ENCODE measurements at places on chromosomes 4 and X.

- no peak for DNase-seq
Observed at GRCh38 chr4:23233596-23233995, 540.9 kb downstream of the GBA3 start.

DNA sequence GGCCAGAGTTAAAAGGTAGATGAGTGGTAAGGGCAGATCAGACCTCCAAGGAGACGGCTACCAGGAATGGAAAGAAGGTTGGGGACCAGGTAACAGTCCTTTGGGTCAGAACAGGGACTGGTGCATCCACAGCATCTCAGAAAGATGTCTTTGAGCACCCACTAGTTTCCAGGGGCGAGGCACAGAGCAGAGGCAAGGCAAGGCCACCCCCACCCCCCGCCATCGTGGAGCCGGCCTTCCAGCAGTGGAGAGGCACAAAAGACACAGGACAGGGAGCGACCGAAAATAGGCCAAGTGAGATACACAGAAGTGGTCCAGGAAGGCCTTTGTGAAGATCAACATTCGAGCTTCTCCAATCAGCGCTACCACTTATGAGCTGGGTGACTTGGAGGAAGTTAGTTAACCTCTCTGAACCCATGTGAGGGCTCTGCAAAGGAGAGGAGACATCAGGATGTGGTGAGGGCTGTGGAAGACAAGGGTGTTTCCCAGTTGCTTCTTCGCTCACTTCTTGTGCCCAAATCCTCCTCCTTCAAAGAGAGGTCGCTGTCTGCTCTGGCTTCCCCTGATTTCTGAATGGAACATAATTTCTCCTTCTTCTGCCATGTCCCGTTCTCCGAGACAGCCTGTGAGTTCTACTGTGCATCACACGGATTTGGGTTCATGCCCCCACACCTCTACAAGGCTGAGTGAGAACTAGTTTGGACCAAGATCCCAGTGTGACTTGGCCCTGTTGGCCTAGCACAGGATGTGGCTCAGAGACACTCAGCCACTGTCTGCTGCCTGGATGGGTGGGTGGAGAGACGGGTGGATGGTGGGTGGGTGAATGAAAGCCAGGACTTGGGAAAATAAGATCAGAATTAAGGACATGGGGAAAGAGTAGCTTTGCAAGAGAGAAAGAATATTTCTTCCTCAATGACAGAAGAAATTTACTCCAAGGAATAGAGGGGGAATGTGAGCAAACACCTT lies 16.7 kb upstream of the MSX1 start:
- no peak for DNase-seq

DNA sequence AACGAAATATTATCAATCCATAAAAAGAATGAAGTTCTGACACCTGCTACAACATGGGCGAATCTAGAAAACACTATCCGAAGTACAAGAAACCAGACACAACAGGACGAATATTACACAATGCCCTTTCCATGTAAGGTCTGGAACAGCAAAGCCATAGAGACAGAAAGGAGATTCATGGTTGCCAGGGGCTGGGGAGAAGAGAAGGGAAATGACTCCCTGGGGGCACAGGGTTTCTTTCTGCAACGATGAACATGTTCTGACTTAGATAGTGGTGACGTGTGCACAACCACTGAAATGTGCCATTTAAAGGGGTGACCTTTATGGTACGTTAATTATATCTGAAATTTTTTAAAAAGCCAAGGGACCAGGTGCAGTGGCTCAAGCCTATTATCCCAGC lies 28.3 kb downstream of the GPR143 start:
- no peak for DNase-seq

- DNase-seq, result no peak
Observed at GRCh38 chr4:39466747-39467146, 7.9 kb downstream of the LIAS start.

- DNase-seq, result peak; percentile 16
Observed at GRCh38 chr4:110195561-110196205, 2.7 kb downstream of the ELOVL6 start.

DNA sequence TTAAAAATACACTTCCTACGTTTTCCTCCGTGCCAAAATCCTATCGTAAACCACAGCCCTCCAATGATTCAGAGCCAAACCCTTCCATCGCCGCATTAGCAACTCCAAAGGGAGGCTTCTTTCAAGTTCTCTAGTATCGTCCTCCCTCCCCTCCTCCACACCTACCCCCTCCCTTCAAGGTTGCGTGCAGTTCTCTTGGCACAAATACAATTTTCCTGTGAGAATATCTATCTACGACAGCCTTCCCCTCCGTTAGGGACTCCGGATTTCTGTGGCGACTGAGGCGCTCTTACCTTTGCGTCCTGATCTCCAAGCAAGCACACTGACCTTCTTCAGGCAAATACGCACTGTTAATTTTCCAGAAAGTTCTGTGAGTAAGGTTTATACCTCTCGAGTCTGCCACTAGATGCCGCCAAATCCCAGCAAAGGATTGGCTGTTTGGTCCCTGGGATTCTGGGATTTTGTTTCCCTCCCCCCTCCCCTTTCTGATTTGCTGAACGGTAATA lies 1.2 kb upstream of the MORF4L2 start:
- peak; percentile 91 for DNase-seq

DNA sequence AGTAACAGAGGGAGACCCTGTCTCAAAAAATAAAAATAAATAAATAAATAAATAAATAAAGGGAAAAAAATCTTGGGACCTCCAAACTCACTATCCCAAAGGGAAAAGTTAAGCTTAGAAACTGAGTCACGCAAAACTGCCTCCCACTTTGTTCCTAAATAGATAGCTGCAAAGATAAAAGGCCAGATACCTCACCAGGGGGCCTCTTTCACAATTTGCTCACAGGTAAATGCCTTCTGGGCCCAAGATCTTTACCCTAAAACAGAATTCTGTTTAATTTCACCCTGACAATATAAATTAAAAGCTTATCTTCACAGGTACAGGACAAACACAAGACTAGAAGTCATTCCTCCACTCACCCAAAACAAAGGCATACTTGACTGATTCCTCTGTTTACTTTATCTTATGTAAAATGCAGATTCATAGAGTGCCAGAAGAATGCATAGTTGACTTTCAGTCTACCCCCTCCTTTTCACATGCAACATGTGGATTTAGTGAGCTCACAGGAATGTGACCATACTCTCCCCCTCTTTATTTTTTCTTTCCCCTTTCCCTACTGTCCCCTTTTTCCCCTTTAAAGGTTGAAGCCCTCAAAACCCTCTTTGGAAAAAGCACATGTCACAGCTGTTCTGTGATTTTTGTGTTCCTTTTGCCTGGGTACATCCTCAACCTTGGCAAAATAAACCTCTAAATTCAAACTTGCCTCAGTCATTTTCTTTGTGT lies 23.4 kb downstream of the ELF2 start:
- DNase-seq, result no peak

DNA sequence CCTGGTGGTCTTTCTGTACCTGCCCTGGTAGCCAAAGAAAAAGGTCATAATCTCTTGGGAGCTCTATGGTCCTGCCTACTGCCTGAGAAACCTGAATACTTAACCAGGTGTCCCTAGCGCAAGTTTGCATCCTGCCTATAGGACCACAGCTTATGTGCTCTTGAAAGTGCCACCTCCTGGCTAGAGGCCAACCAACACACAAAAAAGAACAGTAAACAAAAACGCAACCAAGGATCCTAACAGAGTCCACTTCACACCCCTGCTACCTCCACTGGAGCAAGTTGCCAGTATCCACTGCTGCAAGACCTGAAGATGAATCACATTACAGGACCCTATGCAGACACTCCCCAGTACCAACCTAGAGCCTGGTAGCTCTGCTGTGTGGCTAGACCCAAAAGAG lies 103.2 kb upstream of the PABPC5 start:
- no peak for DNase-seq

- no peak for DNase-seq
Observed at GRCh38 chr4:126446917-126447316, 1132.2 kb downstream of the FAT4 start.

DNA sequence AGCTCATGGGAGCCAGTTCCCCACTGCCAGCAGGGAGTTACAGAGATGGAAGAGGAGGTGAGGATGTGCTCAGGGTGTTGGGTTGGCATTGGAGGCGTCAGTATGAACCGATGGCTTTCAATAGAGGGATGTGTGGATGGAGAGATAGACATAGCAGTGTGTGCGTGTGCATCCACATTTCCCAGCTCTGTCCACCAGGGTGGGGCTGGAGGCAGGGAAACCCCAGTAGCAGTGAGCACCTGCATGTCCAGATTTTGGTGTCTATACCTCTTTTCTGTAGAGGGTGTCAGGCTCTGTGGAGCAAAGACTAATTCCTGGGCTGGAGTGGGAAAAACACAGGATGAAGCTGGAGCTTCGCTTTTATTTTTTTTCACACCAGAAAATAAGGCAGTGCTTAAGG lies 37.2 kb upstream of the HGFAC start:
- no peak for DNase-seq

- DNase-seq, result no peak
Observed at GRCh38 chr4:742096-742741, 36.6 kb downstream of the PCGF3 start.

GRCh38 chrX:149830192-149830873 lies 48.6 kb downstream of the MAGEA9 start:
- no peak for DNase-seq

DNA sequence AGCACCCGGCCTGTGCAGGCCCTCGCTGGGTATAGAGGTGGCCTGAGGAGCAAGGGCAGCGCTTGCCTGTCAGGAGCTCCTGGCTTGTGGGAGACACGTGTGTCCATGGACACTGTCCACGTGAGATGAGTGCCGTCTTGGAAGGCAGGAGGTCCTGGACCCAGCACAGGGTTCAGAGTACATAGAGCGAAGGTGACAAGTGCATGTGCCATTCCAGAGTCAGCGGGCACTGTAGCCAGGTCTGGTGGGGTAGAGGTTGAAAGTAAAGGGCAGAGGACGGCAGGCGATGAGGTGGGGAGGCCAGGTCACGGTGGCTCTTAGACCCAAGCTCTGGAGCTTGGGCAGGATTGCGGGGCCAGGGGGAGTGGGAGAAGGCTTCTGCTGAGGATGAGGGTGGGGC lies 28.4 kb upstream of the TADA2B start:
- DNase-seq, result no peak

DNA sequence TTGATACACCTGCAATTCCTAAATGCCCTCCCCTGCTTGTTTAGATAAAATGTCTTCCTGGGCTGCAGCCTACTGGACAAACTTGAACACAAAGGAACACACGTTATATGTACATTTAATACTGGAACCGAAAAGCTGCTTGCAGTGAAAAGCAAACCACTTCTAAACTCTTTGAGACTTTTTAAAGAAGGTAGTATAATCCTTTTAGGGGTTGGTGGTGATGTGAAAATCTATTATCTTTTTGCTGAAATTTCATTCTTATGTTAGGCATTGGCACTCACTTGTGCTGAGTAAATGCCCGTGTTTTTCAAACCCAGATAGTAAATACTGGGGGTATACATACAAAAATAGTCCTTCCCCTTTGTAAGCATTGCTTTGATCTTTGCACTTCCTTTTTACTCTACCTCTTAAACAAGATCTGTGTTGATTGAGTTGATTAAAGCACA lies 2.2 kb downstream of the NFKB1 start:
- DNase-seq, result peak; percentile 27

- DNase-seq, result no peak
Observed at GRCh38 chr4:153988492-153989363, 199.8 kb upstream of the SFRP2 start.

- DNase-seq, result no peak
Observed at GRCh38 chrX:10841579-10841978, 221.2 kb upstream of the MID1 start.

Measured in NCI-H2081 (cell line).